Activated naive CD4-positive, alpha-beta T cell (primary cell): ENCODE measurements at places on chromosomes 1 and 21.

GRCh38 chr21:22758478-22758877, 1760.3 kb downstream of the NCAM2 start:
- DNase-seq: no peak

GRCh38 chr1:50333595-50333974, 89.7 kb downstream of the DMRTA2 start:
- DNase-seq: peak; percentile 14

DNA sequence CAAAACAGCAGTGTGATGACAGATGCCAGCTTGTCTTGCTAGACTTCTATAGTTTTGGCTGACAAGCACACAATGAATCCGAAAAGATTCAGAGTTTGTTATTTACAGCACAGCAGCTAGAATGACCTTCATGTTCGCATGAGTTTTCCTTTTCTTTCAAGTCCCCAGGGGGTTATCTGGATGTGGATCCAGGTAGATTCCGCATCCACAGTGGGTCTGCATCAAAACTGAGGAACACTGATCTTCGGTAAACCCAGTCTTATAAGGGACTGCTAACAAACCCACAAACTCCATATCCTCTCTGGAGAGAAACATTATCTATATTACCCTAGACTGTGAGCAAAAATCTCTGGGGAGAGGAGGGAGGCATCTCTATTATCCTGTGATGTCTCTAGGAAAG, 69.0 kb upstream of the DEPDC1 start:
- DNase-seq: no peak

DNA sequence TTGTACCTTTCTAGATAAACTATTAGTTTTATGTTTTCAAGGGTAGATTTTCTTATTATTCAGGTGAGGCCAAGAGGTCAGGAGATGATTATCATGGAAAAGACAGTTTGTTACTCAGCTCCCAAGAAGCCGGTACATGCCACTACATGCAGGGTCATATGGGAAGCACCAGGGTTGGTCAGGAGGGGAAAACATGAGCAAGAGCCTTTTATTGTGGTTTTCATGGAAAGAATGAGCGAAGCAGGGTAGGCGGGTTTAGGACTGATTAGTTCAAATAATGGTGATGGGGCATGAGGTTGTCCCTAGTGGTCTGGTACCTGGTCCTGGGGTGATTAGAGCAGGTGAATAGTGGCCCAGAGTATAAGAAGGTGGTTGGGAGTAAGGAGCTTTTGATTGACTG, 189.9 kb downstream of the APP start:
- no peak for DNase-seq

- DNase-seq: no peak
Observed at GRCh38 chr1:162300057-162300917, 76.4 kb downstream of the SPATA46 start.

- DNase-seq: no peak
Observed at GRCh38 chr1:125065821-125066180, 3881.0 kb downstream of the SRGAP2C start.

GRCh38 chr1:205578780-205579571, 52.8 kb downstream of the ELK4 start:
- no peak for DNase-seq

- no peak for DNase-seq
Observed at GRCh38 chr1:41835485-41835884, 83.2 kb downstream of the HIVEP3 start.

DNA sequence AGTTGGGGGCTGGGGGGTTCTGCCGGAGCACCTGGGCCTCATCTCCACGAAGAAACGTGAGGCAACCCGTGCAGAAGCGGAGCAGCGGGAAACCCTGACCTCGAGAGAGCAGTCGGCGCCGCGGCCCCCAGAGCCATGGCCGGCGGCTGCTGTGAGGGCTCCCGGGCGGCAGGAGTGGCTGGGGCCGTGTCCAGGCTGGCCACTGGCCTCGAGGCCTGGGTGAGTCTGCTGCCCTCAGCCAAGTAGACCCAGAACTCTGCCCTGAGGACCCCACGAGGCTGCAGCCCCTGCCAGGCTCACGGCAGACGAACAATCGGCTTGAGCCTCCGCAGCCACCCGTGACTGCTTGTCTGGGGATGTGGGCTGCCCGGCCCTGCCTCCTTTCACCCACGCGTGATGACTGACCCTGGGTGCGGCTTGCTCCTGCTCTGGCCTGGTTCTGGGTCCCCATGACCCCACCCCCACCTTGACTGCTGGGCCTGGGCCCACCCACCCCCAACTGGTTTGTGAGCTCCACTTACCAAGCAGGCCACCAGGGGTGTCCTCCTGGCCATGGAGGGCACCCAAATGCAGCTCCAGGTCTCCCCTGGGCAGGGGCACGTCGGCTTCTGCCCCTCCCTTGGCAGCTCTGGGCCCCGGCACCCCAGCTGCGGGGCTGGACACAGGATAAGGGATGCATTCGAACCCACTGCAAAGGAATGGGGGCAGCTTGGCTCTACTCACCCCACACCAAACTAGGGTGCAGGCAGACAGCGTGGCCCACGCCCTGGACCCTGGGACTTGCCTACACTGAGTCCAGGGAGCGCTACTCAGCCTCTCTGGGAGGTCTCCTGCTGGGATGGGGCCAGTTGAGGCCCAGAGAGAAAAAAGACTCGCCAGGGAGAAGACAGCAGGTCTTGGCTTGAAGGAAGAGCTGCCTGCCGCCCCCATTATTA, 34.2 kb downstream of the MORN1 start:
- DNase-seq: no peak

GRCh38 chr21:45726438-45726837, 82.9 kb downstream of the PCBP3 start:
- DNase-seq: no peak

DNA sequence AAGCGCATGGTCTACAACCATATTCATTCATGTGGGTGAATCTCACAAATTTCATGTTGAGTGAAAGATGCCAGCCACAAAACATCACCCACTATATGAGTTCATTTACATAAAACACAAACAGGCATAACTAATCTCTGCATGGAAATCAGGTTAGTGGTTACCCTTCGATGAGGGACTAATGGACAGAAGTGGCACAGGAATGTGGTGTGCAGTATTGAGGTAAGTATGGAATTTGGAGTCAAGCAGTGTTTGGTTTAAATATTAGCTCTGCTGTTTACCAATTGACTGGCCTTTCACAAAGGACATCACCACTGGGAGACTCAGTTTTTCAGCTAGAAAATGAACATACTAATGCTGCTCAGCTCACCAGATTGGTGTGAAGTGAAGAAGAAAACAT, 24.2 kb downstream of the CCDC185 start:
- DNase-seq: no peak

DNA sequence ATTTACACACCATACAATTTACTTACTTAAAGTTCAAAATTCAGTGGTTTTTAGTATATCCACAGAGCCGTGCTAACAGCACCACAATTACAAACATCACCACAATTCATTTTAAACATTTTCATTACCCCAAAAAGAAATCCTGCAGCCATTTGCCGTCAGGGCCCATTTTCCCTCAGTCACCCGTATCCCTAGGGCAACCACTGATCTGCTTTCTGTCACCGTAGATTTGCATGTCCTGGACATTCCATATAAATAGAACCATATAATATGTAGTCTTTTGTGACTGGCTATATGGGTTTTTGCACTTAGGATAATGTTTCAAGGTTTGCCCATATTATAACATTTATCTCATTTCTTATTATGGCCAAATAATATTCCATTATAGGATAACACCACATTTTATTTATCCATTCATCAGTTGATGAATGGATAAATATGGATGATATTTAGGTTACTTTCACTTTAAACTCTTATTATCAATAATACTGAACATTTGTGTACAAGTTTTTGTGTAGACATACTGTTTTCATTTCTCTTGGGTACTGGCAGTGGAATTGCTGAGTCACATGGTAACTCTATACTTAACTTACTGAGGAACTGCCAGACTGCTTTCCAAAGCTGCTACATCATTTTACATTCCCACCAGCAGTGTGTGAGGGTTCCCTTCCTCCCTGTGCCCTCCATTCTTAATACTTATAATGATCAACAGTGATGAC, 68.9 kb downstream of the ST3GAL3 start:
- no peak for DNase-seq

DNA sequence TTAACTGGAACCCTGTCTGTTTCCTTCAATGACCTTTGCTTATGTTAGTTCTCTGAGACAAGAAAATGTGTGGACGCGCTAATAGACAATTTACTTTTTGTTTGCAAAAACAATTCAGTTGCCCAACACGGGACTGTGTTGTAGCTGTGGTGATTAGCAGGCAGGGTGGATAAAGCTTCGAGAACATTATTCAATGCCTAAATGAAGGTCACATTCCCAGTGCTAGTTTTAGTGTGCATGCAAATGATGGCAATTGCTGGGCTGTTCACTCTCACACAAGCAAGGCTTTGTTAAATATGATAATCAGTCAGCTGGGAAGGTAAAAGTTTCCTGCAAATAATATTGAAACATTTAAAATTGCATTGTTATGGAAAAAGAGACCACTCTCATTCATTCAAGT, 188.4 kb downstream of the BACH1 start:
- DNase-seq: no peak

DNA sequence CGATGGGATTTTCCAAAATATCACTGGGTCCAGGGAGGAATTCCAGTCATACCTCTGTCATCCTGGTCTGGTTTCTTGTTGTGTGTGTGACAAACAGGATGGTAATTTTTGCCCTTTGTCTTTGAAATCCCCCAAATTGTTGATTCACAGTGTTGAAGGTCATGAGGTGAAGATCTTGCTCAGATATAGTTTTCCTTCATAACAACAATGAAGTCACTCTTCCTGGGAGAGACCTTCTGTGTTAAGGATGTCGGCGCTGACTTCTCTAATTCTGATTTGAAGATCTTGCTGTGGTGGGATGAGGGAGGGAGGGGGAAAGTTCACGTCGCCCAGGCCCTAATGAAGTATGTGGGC, 32.2 kb upstream of the MPZL1 start:
- DNase-seq: no peak
